NCI-H2227 treated with DMSO at 0.1 percent for 48 hours (cell line): ENCODE measurements at places on chromosomes 3 and 15.

DNA sequence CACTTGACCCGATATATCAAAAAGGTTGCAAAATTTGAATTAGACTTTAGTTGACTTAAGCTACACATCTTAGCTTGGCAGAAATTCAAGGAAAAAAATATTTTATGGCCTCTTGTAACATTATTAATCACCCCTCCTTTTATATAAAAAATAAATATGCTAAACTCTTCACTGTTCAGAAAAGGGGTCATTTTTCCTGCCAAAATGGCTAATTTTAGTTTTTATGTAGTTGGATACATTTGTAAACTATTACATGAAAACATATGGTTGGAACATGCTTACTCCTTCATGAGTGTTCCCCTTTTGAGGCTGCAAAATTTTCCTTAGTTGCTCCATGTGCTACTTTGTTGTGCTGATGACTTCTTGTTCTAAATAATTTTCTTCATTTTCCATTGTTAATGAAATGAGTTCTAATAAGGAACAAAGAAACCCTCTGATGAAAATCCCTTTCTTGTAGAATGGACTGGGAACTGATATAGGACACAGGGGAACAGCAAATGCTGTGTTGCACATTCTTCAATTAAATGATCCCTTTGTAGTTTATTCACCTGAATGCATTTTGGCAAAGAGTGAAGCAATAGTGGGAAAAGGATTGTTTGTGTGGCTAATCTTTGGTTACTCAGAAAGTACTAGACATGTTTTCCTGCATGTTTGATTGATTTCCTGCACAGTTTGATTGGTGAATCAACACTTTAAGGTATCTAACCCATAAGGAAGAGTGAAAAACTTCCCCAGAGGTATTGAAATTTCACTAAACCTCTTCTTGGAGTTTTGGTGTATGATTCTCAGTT is 349.3 kb downstream of the TIGIT start:
- DNase-seq = no peak

DNA sequence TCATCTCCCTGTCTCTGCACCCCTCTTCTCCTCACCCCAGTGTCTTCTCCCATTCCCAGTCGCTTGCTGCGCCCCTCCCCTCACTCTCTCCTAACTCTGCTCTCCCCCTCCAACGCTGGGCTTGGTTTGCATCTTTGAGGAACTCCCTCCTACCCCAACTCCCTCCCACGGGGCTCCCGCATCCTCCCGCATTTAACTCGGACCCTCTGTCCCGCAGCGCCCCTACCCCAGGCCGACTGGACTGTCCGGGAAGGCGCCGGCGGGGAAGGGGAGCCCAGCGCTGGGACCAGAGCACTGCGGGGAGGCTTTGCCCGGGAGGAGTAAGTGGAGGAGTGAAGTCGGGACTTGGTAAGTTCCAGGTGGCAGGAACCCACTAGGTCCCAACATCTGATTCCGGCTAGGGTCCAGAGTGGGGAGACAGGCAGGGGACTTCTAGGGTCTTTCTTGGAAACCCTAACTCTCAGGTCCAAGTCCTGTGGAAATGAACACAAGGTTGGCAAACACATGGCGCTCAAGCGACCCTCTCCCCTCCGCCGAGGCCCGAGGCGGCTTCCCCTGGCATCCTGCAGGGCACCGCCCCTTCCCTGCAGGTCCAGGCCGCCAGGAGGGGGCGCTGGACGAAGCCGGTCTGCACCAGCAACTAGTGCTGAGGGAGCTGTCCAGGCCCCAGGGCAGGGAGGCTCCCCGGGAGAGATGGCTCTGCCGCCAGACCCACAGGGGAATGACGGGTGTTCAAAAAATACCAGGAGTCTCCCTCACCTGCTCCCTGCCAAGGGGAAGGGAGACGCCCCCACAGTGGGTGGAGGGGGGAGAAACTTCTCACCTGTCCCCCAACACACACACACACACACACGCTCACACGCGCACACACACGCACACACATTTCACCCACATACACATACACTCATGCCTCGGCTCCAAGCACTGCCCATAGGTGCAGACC is 53.2 kb downstream of the LHFPL4 start:
- peak; percentile 48 for DNase-seq

DNA sequence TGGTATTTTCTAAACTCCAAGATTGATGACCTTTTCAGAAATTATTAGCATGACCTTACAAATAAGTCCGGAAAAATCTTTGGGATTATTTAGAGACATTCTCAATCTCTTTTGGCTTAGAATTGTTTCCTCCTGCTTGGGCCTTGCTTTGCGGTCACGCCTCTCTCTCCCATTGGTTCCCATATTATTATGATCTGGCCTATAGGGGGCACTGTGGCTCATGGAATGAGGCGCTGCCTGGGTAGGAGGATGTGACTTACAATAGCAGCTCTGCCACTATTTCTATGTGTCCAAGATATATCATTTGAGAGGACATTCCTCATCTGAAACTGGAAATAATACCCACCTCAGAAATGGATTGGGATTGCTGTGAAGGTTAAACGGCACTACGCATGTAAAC is 464.9 kb downstream of the MFSD1 start:
- DNase-seq = no peak

DNA sequence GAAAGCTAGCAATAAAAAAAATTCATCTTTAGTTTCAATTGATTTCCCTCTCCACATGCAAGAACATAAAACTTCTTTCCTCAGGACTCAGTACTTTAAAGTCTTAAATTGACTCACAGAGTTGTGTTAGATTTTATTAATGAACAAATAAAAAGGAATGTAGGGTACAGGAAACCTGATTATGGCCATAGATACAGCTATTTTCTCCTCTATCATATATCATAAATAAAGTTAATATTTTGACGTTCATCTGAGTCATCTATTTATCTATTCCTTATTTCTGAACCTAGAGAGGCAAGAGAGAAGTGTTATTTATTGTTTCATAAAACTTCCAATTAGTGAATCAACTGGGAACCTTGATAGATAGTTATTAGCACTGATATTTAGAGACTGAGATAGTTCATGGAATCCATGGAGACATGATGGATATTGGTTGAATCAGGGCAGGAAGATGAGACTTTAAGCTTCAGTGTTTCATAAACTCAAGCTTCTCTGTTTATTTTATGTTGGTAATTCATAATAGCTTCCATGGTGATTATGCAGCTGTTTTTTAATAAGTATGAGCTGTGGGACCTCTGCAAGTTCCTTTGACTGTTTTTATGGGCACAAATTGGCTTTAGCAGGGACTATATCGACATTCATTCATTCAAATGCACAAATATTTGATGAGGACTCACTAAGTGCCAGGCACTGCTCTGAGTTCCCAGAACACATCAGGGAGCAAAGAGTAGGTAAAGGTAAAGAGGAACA is 143.5 kb upstream of the TGFBR2 start:
- no peak for DNase-seq

GRCh38 chr3:36784138-36784635 is 19.8 kb upstream of the DCLK3 start:
- no peak for DNase-seq

- no peak for DNase-seq
These were observed 177.0 kb downstream of the CACNA2D3 start for GRCh38 chr3:54299169-54299935.

DNA sequence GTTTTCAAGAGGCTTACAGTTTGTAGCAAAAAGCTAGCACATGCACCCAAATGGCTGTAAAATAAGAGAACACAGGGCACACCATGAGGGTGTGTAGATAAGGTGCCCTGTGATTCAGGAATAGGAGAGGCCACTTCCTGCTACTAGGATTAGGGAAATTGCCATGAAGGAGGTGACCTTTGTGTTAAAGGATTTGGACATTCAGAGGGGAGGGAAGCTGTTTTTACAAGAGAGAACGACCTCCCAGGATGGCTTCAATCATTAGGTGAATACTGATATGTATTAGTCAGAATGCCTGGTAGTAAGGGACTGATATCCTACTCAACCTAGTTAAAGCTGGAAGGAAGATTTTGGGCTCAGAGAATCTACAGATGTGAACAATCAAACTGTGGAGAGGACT is 35.7 kb upstream of the ABHD17C start:
- DNase-seq = no peak

DNA sequence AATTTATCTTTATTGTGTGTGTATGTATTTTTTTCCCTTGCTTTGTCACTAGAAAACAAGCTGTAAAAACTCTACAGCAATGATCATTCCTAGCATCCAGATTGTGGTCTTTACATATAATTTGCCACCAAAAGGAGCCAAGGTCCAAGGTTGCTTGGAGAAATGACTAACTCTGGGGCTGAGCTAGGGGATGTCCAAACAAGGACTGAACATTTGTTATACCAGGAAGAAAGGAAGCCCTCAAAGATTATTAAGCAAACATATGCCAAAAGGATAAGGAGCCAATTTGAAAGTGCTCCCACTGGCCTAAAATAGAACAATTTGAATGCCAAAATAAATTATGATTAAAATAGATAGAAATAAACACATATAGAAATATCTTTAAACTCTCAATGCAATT is 293.3 kb downstream of the ZIC1 start:
- DNase-seq = no peak

DNA sequence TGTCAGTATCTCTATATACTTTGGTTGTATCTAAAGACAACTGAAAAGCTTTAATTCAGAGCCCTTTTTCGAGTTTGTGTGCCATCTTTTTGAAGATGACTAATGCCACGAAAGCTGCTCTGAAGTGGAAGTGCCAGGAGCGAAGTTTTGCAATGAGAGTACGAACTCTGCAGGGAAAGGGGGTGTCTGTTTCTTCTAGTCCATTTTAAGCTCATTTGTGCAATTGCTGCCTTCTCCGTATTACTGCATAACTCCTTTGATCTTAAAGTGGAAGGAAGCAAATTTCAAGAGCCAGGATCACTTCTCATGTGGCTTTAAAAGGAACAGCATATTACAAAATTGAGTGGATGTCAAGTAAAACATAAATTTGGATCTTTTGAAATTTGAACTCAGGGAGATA is 245.3 kb downstream of the FEZF2 start:
- no peak for DNase-seq

- DNase-seq = no peak
These were observed 40.8 kb downstream of the KCNAB1 start for GRCh38 chr3:156161172-156161571.

DNA sequence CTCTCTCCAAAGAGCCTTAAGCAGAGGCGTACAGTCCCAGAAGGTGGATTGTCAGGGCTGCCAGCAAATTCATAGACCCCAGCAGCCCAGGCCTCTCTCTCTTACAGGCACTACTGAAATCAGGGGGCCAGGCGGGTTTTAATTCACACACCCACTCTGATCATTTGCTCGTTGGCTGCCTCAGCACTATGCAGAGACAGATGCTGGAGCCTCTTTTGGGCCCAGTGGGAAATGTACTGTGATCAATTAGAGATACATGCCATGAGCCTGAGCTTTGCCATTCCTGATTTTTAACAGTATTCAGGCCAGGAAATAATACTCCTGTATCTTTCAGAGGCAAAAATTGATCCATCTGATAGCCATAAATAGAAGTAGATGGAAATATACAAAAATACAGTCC is 53.0 kb downstream of the CMTM6 start:
- DNase-seq = no peak

DNA sequence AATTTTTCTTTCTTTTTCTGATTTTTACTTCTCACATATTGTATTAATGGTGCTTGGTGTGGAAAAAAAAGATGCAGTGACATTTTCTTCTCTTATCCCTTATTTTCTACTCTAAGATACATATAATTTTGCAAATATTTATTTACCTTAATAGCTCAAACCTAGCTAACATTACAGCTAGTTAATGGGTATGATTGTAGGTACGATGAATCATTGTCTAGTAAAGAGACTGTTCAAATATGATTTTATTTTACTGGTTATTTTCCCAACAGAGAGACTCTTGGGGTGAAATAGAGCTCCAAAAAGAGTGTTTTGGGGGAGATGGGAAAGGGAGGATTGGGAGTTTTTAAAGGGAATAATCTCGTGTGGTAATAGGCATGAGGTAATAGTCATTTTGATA is 206.0 kb downstream of the RBMS3 start:
- no peak for DNase-seq

DNA sequence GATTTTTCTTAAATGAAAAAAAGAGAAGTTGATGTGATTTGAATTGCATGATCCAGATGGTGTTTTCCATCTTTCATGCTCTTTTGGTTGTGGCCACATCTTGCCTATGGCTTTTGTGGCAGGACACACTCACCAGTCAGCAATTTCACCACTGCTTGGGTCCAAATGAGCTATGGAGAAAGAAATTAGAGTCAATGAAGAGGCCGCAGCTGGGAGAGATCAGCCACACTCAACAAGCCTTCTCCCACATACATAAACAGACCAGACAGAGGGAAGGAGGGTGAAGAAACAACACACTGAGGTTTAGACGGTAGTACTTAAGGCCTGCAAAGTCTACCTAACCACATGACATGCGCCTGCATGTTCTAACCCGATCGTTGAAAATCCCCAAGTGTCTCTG is 110.7 kb upstream of the CDIN1 start:
- DNase-seq = no peak
